ENCODE measurements at places on chromosomes 3 and 15.
A peak's percentile ranks its signal among the peaks of the same experiment; 100 is the strongest.

DNA sequence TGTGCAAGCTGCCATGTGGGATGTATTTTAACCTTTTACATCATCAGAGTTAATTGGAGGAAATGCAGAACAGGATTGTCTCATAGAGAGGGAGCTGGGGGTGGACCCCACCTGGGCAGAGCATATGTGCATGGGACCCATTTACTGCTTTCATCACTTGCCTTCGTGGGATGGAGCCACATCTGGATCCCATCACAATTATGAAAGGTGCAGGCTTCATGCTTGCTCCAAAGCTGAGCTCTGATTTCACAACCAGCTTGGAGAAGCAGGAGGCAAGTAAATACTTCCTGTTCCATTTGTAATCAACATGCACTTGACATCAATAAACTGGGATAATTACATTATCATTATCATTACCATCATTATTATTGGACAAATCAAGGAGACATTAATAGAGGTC, 161.9 kb downstream of the ALDH1A2 start:
- DNase-seq, result no peak

- no peak for DNase-seq
These were observed 52.6 kb upstream of the RASA2 start for GRCh38 chr3:141434255-141434654.

- peak; percentile 27 for DNase-seq
These were observed 18.8 kb upstream of the SSUH2 start for GRCh38 chr3:8663177-8664061.

DNA sequence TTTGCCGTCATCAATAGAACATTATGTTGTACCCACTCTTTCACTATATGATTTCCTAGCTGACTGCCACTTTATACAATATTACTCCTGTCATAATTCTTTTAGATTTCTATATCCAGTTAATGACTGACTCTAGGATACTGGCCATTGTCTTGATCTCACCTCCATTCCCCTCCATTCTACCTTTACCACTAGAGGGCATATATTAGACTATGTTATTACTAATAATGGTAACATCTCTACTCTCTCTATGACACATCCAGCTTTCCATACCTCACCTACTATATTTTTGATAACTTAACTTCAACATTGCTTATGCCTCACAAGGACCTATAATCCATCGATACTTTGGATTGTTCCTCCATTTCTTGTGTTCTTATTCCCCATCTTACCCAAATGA, 31.4 kb upstream of the POU1F1 start:
- DNase-seq, result no peak

- DNase-seq, result peak; percentile 24
These were observed at the start of gene CAMKV for GRCh38 chr3:49869525-49870126. Gene CAMKV, minus strand, starts transcription at chr3:49869906. Its CDS starts 7,518 bp downstream, at chr3:49862388.

DNA sequence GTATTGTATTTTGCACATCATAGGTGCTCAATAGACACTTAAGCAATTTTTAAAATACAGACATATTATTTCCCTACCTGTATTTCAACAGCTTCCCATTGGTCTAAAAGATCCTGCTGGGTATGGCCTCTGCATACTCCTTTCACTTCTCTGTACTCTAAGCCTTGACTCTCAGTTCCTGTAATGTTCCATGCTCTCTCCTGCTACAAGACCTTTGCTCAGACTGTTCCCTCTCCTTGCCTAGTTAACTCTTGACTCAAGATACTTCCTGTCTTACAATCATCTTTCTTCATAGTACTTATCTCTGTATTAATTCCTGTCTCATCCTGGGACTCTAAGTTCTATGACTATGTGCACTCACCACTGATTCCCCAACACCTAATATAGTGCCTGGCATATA, 1.7 kb downstream of the SCN11A start:
- DNase-seq, result no peak

GRCh38 chr3:133588035-133588434, 14.5 kb downstream of the CDV3 start:
- no peak for DNase-seq

- DNase-seq, result no peak
These were observed 69.4 kb downstream of the EPHB3 start for GRCh38 chr3:184630861-184631471.

GRCh38 chr3:189071446-189071845, 100.3 kb upstream of the TPRG1 start:
- DNase-seq, result no peak

- DNase-seq, result no peak
These were observed 300.6 kb downstream of the SATB1 start for GRCh38 chr3:18124501-18124900.

DNA sequence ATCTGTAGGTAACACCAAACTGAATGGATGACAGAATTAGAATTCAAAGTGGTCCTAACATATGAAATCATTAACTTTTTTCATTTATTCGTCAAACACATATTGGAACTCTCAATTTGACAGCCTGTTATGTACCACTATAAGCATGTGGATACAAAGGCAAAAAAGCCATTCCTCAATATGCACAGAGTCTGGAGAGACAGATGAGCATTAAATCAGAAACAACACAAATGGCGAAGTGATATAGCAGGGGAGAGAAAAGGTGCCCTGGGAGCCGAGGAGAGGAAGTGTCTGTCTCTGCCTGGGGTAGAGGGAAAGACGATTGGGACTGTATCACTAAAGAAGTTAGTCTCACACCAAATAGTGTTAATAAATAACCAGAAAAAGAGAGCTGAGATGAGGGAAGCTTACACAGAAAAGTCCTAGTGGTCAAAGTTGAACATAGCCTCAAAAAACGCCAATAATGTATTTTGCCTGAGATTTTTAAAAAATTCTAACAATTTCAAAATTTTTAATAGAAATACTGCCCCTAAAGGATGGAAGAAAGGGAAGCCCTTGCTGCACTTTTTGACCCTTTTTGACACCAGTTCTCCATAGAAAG, 417.5 kb downstream of the TUSC7 start:
- no peak for DNase-seq

GRCh38 chr3:58305882-58306711, at the start of the genes HTD2 and RPP14:
Gene HTD2, plus strand, starts transcription at chr3:58306520. Its CDS starts 11,094 bp downstream, at chr3:58317614.
Gene RPP14, plus strand, starts transcription at chr3:58306245. Its CDS starts 4,085 bp downstream, at chr3:58310330.
- DNase-seq, result peak; percentile 99

GRCh38 chr15:52103217-52104207, 9.1 kb downstream of the BCL2L10 start:
- no peak for DNase-seq

DNA sequence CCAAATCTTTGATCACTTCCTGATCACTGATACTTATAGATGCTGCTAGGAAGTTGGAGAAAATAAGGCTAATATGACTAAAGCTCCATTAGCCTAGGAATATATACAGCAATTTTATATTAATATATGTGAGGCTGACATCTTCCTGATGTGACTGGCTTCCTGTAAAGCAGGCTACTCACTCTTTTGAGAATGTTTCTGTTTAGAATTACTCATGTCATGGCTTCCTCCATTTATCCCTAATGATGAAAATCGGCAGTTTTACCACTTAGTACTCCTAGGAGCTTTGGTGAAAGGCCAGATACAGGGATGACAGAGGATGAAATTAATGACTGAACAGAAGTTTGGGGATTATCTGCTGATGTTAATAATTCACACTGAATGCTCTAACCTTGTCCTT, 3.9 kb upstream of the MAP1A start:
- DNase-seq, result no peak

DNA sequence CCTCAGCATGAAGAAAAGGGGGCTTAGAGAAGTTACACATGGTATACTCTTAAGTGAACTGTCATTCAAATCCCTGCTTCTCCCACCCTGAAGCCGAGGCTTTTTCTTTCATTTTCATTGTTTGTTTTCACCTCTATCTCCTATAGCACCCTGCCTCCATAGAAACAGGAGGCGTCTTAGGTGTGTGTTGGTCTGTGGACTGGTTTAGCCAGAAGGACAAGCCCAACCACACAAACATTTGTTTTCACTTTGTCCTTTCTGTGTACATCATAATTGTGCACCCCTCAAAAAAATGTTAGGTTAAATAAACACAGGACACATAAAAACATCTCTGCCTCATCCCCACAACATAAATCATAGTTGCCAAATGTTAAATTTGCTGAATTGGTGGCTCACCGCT, 73.3 kb upstream of the UBE2E2 start:
- DNase-seq, result no peak

DNA sequence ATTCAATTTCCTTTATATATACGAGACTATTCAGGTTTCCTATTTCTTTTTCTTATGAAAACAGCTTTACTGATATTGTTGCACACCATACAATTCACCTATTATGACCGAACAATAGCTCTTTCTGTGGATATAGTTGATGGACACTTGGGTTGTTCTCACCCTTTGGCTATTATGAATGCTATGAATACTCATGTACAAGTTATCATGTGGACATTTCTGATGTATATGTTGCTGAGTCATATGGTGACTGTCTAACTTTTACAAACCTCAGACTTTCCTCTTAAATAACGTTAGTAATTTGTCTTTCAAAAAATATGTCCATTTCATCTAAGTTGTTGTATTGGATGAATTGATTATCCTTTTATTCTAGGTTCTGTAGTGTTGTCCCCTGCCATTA, 15.7 kb upstream of the USF3 start:
- DNase-seq, result no peak

GRCh38 chr15:51424780-51425179, 83.3 kb downstream of the GLDN start:
- DNase-seq, result no peak

GRCh38 chr15:29636921-29637320, 185.3 kb downstream of the TJP1 start:
- no peak for DNase-seq

GRCh38 chr3:64805248-64805647, 117.4 kb upstream of the ADAMTS9 start:
- DNase-seq, result no peak

GRCh38 chr15:70068783-70069565, 28.7 kb downstream of the TLE3 start:
- DNase-seq, result no peak

DNA sequence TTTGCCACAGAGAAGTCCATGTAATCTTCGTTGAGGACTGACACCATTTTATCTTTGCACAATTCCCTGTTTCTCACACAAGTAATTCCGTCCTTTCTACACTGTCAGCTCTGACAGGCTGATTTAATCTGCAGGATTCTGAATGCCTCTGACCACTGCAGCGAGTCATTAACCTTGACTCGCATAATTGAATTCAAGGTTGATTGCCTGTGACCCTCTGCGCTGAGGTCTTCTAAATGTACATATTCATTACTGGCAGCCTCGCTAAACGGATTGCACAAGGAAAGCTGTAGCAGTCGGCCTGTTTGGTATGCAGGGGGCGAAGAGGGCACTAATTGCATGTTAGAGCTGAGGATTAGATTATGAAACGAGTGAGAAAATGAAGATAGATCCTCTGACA, 147.8 kb downstream of the SHOX2 start:
- no peak for DNase-seq

DNA sequence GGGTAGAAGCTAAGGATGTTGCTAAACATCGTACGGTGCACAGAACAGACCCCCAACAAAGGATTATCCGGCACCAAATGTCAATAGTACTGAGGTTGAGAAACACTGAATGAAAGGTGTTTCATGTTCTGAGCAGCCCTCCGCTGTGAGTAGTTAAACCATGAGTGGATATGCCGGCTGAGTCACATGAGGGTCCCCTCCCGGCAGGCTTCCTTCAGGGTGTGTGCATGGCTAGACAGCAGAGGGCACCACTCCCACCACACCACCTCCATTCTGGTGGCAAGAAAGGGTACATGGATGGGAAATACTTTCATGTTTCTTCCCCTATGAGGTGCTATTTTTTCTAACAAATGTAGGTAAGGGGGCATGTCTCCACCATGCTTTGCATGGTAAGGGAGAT, 128.3 kb upstream of the SEMA6D start:
- DNase-seq, result no peak

DNA sequence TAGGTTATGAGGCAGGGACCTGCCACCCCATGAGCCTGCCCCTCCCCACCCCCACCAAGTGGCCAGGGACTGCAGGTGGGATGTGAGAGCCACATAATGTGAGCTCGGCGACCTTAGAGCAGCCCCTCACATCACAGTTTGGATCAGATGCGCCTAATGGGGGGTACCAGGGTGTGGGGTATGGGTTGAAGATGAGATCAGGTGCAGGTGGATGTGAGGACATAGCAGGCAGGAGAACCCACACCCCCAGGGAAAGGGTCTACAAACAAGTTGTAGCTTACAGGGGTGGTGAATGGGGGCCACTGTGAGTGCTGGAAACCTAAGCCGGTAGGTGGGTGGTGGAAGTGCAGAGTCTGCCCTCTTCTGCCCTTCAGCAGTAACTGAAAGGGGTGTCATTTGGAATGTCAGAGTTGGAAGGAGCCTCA, 94.0 kb downstream of the CORO2B start:
- DNase-seq, result no peak

GRCh38 chr3:71955240-71956068, 170.5 kb upstream of the PROK2 start:
- DNase-seq, result peak; percentile 21

DNA sequence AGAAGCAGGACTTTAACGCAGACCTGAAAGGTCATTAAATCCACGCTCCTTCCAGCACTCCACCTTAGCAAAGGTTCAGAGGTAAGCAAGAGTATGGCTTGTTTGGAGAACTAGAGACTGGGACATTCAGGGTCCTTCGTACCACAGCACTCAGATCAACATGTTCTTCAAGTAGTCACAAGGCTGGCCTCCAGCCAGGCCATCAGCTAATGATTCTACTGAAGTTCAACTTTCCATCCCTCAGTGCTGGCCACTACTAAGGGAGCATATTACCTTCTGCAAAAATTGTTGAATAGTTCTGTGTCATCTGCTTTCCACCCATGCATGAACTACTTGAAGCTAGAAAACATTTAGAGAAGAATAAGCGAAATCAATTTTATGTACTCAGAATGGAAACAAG, 17.6 kb downstream of the CD200R1L start:
- DNase-seq, result no peak

GRCh38 chr15:75891895-75892294, 11.8 kb upstream of the FBXO22 start:
- no peak for DNase-seq

- DNase-seq, result no peak
These were observed 7.4 kb upstream of the SLC6A1 start for GRCh38 chr3:10985181-10985580.

GRCh38 chr15:88300089-88300488, 43.5 kb upstream of the NTRK3 start:
- no peak for DNase-seq

GRCh38 chr3:185961675-185962232, 23.9 kb upstream of the TRA2B start:
- DNase-seq, result no peak

- no peak for DNase-seq
These were observed 670 bp upstream of the CBLB start for GRCh38 chr3:105869531-105869833.

- no peak for DNase-seq
These were observed 35.1 kb upstream of the P3H2 start for GRCh38 chr3:190155752-190156151.

DNA sequence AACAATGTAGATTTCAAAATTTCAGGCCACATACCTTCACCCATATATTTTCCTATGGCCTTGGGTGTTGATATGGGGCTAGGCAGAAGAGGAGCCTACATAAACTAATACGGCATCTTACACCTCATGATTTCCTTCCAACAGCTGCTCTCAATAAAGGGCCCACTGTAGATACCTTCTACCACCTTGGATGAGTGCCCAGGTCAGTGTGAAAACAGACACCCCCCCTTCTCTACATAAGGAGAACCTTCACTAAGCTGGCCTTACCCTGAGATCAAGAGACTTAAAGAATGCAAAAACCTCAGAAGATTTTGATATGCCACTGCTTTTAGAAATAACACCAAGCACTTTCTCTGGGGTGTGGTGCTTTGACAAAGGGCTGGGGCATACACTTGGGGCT, 42.7 kb downstream of the SH3BP5 start:
- DNase-seq, result no peak
